ENCODE measurements at places on chromosomes 12 and 14.

DNA sequence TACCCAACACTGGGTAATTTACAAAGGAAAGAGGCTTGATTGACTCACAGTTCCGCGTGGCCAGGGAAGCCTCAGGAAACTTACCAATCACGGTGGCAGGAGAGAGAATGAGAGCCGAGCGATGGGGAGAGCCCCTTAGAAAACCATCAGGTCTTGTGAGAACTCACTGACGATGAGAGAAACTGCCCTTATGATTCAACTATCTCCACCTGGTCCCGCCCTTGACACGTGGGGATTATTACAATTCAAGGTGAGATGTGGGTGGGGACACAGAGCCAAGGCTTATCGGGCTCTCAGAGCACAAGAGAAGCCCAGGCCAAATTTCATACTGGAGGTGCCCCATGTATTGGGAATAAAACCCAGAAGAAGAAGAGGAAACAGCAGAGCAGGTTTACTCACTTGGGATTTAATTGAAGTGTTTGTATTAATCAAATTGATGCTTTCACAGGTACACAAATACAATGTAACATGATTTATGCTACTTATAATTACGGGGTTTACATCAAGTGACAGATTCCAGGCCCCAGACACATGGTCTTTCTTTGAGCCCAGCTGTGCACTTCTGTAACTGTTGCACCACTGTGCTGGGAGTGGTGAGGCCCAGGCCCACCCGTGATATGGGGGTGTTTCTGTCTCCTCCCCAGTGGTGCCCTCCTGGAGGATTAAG lies 8.2 kb upstream of the CCDC85C start:
- DNase-seq, result no peak

DNA sequence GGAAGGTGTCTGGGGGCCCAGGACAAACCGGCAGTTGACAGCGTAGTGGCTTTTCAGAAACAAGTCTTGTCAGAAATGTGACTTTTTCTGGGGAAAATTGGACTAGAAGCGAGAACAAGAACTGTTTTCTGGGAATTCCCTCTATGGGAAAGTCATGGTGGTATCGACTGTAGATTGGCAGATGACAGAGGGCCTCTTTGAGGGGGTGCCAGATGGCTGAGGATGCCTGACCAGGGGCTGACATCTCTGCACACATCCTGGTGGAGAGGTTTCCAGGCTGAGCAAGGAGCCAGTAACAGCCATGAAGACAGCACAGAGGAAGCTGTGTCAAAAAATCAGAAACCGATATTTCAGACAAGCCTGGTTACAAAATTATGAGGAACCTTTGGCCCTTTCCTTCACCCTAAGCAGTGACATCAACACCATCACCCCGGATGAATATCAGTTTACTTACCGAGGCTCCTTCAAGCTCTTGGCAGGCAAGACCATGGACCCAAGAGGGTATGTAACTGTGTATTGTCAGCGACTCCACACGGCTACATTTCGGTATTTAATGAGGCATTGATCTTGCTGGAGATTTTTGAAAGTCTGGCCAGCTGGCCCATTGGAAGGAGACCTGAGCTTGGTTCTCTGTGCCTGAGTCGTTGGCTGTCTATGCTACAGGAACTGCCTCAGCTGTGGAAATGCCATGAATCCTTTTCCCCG lies 1525.3 kb upstream of the TMEM132C start:
- DNase-seq, result no peak

DNA sequence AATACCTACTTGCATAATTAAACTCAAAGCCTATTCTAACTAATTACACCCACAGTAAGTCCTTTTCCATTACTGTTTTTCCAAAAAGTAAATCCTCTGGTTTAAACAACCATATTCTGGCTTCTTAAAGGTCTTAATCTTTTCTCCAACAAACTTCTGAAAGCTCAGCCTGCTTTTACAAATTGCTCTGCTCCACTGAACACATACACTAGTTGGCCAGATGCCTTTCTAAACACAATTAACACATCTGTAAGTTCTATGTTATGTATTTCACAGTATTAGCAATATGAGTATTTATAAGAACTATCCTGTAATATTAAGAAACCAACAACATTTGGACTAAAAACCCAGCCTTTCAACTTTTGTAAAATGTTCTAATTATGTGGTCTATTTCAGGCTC lies 30.1 kb downstream of the PTPRB start:
- DNase-seq, result no peak

DNA sequence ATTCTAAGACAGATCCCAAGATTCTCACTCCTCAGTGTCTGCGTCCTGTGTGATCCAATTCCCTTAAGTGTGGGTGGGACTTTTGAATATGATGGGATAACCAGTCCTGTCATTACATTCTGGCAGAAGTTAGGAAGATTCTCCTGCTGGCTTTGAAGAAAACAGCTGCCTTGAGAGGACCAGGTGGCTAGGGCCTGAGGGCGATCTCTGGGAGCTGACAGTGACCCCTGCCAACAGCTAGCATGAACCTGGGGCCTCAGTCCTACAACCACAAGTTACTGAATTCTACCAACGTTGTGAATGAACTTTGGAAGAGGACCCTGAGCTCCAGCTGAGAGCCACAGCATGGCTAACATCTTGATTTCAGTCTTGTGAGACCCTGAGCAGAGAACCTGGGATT lies 44.3 kb upstream of the HMGA2 start:
- no peak for DNase-seq

- DNase-seq, result no peak
Observed at GRCh38 chr12:117053597-117054201, 45.5 kb downstream of the TESC start.
